HT1080 (cell line): ENCODE measurements at places on chromosomes 1 and 21. TPM values are rescaled to one million over a fixed set of nuclear protein-coding genes. Genes with fewer than 3 reads are reported as not detected.
A peak's percentile ranks its signal among the peaks of the same experiment; 100 is the strongest.

The OR2L5 gene
- total RNA-seq, result not detected in 2 replicates

The CALML6 gene
- total RNA-seq, result not detected in 2 replicates

The MYOC gene
- not detected in 2 replicates for total RNA-seq

The CD2 gene
- not detected in 2 replicates for total RNA-seq

The FAAH gene
- 0.33 and 0.35 TPM in 2 replicates for total RNA-seq

The HPCA gene
- not detected in 2 replicates for total RNA-seq

The GCSAML gene
- not detected in 2 replicates for total RNA-seq

The TYW3 gene
- 23.7 and 24.1 TPM in 2 replicates for total RNA-seq

The KIF21B gene
- total RNA-seq, result 4.7 and 5.2 TPM in 2 replicates

GRCh38 chr1:37845049-37845646, 14.2 kb downstream of the MTF1 start:
- DNase-seq, result no peak

DNA sequence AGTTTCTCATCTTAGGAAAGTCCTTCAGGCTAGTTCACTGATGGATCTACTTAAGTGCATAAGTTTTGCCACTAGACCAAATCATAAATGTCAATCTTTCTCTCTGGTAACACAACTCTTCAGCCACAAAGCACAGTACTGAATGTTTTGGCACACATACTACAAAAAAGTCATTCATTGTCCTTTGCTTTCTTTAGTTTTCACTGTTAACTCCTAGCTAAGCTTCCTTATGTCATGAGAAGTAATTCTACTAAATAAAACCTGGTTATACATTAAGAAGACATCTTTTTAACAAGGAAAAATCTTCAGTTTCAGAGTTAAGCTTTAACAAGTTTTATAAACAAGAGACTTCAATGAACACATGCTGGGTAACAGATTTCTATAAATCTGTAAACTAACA, 379.2 kb upstream of the NFIA start:
- no peak for DNase-seq

GRCh38 chr1:4046836-4047461, 146.9 kb upstream of the C1orf174 start:
- no peak for DNase-seq

DNA sequence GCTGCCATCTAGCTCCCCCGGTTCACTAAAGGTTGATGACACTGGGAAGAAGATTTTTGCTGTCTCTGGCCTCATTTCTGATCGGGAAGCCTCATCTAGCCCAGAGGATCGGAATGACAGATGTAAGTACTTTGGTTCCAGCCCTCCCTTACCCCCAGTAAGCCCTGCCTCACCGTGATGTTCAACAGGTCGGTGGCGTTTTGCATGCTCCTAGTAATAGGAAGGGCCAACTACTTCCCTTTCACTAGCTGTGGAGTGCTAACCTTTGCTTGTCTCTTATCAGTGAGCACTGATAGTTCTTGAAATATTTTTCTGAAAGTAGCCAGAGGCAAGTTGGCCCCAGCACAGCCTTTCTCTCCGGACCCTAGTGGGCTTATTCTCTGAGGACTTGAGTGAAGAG, 7.5 kb downstream of the RNF220 start:
- no peak for DNase-seq

DNA sequence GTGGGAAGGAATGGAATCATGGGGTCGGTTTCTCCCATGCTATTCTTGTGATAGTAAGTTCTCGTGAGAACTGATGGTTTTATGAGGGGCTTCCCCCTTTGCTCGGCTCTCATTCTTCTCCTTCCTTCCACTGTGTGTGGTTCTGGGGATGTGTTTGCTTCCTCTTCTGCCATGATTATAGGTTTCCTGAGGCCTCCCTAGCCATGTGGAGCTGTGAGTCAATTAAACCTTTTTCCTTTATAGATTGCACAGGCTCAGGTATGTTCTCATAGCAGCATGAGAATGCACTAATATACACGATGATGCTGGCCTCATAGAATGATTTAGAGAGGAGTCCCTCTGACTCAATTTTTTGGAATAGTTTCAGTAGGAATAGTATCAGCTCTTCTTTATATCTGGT, 195.4 kb upstream of the IVNS1ABP start:
- DNase-seq, result no peak

DNA sequence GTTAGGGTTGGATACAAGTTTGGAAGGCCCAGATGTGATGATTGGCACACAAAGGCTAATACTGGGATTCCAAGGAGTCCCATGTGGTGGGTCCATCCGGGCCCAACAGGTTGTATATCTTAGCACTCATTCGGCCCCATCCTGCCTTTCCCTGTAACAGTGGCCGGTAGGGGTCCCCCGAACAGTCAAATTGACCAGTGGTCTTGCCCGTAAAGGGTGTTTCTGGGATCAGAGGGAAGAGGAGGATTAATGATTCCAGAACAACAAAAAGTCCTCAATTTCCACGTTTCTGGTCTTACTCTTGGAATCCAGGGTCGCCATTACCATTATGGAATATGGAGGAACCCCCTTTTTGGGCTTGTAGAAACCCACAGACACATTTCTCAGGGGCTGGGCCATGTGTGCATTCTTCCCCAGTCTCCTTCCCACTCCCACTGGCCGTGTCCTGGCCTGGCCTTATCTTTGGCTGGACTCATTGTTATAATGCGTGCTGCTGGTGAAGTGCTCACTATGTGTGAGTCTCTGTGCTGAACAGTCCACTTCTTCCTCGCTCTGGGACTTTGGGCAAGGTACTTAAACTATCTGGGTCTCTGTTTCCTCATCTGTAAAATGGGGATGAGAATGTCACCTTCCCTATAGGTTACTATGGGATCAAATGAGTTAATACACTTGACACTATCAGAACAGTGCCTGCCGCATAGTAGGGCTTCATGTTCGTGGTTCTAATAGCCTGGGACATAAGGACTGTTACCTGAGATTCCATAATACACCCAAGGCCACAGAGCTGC, 161.8 kb downstream of the DYRK1A start:
- DNase-seq, result no peak

DNA sequence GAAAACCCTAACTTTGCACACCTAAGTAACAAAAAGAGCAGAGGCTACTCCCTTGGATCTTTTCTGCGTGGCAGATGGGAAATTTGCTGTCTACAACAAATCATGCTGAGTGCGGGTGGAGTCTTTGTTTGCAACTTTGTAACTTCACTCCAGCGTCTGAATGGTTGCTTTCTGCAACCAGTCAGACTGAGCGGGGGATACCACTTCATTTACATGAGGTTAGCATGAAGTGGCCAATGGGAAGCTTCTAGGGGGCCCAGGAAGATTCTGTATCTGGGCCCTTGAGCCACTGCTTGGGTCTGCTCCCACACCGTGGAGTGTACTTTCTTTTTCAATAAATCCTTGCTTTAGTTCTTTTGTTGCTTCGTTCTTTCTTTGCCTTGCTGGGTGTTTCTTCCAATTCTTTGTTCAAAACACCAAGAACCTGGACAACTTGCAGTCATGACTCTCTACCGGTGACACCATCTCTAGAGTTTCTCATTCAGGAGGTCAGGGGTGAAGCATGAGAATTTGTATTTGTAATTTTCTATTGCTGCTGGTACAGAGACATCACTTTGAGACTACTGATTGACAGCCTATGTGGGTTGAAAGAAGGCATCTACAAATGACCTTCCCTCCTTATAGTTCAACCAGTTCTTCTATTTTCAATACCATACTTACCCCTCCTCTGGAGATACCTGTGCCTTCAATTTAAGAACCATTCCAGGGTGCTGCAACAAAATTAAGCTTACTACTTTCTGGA, 55.8 kb upstream of the RC3H1 start:
- DNase-seq, result no peak

- DNase-seq, result no peak
These were observed 252.7 kb downstream of the DISC1 start for GRCh38 chr1:231879296-231879695.

GRCh38 chr21:46604329-46604974, 430 bp downstream of the S100B start:
- DNase-seq, result no peak

DNA sequence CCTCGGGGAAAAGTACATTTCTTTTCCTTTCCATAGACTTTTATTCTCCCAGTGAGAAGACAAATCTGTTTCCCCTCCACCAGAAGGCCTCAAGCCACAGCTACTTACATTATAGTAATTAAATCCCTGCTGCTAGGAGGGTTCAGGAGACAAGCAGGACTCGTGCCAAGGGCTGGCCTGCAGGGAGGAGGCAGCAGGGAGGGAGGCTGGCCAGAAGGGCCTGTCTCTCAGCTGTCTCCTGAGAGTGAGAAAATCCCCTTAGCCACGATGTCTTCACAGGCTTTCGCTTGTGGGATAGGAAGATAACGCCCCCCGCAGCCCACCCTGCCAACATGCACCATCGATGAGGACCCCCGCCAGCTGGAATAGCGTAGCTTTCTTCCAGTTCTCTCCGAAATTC, 14.0 kb downstream of the KCNN3 start:
- no peak for DNase-seq

DNA sequence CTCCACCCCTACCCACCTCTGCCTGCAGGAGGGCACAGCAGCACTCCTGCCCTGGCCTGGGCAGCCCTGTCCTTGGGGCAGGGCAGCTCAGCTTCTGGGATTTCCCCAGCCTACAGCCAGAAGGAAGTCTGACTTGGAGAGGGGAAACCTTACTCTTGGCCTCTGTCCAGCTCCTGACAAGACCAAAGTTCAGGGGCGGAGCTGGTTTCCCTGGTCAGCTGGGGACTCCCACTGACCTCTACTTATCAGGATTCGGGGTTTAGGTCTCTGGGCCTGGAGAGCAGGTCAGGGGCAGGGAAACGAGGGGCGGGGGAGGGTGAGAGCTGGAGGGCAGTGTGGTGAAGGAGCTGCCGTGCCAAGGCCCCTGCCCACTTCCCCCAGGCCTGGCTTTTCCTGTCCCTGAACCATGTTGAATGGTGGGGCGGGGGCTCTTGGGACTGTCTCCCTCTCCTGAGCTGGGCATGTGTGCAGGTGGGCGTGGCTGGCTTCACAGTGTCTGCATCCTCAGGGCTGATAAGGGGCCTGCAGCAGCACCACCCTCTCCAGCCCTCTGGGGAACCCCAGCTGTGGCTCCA, 16.8 kb upstream of the ETV3 start:
- peak; percentile 35 for DNase-seq

- peak; percentile 29 for DNase-seq
These were observed 59.9 kb upstream of the CACNA1E start for GRCh38 chr1:181423301-181423918.

DNA sequence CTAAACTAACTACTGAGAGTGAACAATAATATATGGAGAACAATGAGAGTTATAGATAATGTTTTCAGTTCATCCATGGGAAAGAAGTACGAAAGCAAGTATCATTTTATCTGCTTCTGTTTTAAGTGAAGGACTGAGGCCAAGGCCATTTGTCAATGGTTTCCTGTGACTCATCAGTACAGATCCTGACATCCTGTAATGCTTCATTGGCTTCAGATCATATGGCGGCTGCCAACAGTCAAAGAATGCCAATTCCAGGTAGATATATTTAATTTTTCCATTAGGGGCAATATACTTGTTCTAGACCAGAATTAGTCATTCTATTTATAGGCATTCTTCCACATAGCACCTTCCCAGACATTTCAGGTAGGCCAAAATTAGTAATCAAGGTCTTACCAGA, 97.3 kb downstream of the USH2A start:
- peak; percentile 68 for DNase-seq

GRCh38 chr1:23358310-23358875, 11.2 kb downstream of the ZNF436 start:
- no peak for DNase-seq

- no peak for DNase-seq
These were observed 96.8 kb upstream of the C1orf105 start for GRCh38 chr1:172323686-172324085.

DNA sequence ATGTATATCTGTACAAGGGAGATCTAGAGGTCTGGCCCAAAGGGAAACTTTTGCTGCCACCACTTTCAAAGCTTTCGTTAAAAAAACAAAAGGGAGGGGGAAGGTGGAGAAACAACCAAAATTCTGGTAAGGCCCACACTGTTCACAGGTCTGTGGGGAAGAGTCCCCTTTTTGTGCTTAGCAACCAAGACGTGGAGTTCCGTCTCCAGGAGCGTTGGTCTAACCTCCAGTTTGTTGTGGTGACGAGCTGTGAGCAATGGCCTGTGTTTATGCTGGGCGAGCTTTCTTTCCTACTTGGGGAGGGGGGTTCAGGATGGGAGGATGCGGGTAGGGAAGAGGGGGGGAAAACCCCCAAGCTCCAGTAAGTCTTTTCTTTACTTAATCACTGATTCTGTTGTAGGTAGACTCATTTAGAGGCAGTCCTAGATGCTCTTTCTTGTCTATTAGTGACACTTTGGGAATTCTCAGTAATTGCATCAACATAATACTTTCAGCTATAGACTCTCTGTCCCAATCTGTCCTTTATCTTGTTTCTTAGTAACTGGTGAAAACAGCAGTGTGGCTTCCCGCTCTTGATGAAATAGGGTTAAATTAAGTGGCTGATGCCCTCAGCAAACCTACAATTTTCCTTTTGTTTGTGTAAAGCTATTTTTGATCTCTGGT, 1.5 kb downstream of the HIPK1 start:
- peak; percentile 65 for DNase-seq

GRCh38 chr1:167798952-167799351, 77.2 kb downstream of the MPZL1 start:
- DNase-seq, result no peak

GRCh38 chr1:184291701-184292100, 95.1 kb upstream of the C1orf21 start:
- peak; percentile 67 for DNase-seq

DNA sequence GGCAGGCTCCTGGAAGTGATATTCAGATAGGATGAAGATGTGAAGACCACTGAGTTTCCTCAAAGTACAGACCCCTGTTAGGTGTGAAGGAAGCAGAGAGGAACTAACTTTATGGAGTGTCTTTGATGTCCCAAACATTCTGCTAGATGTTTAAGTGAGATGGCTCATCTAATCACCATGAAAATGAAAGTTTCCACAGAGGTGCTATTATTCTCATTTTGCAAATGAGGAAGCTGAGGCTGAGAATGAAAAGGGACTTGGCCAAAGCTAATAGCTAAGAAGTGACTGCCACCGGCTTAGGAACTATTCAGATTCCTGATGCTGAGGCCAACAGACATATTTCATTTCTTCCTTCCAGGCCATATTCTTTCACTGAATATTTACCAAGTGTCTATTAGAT, 45.9 kb upstream of the WLS start:
- DNase-seq, result no peak

GRCh38 chr1:85494904-85495266, 29.9 kb upstream of the DDAH1 start:
- peak; percentile 42 for DNase-seq

DNA sequence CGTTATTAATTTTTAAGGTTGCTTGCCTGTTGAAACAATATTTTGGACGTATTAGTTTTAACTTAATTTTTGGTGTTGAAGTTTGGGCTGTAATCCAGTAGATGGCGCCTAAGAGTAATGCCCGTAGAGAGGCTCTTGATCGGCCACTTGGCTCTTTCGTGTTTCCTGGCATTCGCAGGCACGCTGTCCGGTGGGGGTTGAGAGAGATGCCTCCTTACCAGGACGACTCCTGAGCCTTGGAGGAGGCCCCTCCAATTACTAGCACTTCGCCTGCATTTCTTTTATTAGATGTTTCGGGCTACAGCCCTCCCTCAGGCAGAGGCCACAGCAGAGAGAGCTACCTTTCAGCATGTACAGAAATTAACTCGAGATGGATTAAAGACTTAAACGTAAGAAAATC, 12.0 kb downstream of the OR2M4 start:
- DNase-seq, result peak; percentile 39

DNA sequence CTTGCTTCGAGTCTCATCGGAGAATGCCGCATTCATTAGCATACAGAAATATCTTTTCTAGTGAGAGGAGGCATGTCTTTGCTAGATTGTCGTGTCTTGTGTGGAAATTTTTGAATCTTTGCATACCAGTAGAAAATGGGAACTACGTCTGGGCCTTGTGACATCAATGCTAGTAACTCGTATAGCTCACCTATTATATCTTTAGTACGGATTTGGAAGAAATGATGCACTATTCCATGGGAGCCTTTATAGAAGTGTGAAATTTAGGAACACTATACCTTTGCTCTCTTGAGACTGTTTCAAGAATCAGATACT, 835 bp downstream of the UHMK1 start:
- no peak for DNase-seq
